ENCODE measurements at places on chromosomes 7 and 10. TPM values are rescaled to one million over a fixed set of nuclear protein-coding genes. Genes with fewer than 3 reads are reported as not detected.

DNA sequence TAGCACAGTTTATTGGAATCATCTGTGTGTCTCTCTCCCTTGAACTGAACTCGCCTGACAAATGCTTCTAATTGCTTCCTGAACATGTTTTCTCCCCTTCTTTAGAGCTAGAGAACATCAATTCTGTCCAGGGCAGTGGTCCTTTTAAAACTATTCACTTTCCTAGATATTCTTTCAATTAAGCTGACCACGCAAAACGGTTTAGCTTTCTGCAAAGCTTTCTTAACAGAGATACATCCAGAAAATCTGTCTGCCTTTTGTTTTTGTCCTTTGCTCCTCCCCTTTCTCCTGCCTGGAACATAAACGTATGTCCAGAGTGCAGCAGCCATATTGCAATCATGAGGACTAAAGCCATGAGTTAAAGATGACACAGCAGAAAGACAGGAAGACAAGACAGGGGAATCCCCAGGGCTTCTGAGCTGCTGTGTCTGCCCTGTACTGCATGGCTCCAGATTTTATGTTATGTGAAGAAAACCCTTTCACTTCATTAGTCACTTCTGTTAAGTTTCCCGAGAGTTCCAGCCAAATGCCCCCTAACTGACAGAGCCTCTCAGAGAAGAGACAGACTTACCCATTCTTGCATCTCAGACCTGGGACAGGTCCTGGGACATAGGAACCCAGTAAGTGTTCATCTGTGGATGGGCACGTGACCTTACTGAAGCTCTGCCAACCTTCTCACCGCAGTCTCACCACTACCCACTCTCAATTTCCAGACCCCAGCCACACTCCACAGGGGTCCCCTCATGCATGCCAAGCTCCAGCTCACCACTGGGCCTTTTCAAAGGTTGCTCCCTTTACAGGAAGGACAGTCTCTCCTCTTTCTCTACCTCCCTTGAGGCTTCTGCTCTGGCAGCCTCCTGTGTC is 35.0 kb upstream of the CPXM2 start:
- DNase-seq, result no peak
- no peaks in the 10 kb centered on the region for H3K27me3 ChIP-seq
- H3K36me3 ChIP-seq, result no peaks in the 10 kb centered on the region
- H3K4me1 ChIP-seq, result peaks cover 6% of the 10 kb centered on the region
- H3K4me3 ChIP-seq, result no peak overlapping the region

DNA sequence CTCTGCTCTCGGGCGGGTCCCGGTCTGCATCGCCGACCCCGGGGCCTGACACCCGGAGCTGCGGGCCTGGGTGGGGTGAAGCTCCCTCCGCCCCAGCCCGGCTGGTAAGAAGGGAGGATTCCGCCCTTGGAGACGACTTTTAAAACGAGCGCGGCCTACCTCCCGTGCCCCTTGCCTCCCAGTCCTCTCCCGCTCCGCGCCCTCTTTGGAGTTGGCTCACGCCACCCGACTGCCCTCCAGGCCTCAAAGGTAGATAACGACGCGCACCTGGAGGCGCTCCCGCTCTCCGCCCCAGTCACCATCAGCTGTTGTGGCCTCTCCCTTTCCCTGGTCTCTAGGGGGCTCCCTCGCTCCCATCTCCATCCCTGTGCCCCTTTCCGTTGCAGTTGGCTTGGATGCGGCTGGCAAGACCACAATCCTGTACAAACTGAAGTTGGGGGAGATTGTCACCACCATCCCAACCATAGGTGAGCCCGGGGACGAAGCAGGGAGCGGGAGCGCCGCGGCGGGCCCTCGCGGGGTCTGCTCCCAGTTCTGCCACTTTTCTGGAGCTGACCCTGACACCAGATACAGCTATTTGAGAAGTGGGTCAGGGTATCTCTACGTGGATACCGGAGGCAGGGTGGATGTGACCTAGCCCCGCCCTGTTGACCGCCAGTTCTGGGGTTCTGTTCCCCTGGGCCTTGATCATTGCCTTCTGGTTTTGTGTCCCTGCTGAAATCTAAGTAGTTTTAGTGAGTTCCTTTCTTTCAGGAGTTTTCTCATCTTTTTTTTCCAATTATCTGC is 679 bp downstream of the ARF5 start:
- peaks cover 38% of the 10 kb centered on the region for H3K4me1 ChIP-seq
- H3K27me3 ChIP-seq, result no peaks in the 10 kb centered on the region
- peak overlapping the region; percentile 84 for H3K27ac ChIP-seq
- H3K36me3 ChIP-seq, result peaks cover 30% of the 10 kb centered on the region

DNA sequence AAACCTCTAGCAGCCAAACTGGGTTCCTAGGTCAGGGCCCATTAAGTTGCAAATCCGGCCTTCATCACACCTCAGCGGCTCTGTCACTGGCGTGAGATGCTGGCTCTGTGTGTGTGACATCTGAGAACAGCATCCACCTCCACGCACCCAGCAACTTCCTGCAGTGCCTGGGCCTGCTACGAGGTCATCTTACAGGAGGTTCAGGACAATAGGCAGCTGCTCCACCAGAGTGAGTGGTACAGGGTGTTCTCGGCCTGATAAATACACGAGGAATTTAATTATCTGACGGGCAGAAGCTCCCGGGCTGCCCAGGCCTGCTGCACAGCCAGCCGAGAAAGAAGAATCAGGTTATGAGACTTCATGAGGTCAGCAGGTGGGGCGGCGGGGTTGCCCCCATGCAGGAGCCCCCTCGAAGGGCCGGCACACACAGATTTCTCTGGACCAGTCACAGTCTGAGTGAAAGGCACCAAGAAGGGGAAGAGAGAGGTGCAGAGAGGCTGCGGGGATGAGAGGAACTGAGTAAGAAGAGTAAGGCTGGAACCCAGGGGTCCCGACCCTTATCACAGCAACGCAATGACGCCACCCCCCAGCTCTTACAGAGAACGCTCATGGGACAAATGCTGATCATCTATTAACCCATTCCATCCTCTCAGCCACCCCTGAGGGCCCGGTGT is 49.3 kb downstream of the CALML3 start:
- H3K27me3 ChIP-seq, result peaks cover 2% of the 10 kb centered on the region
- no peak for DNase-seq
- H3K4me1 ChIP-seq, result peaks cover under 1% of the 10 kb centered on the region
- no peak overlapping the region for H3K4me3 ChIP-seq
- no peak overlapping the region for H3K27ac ChIP-seq

DNA sequence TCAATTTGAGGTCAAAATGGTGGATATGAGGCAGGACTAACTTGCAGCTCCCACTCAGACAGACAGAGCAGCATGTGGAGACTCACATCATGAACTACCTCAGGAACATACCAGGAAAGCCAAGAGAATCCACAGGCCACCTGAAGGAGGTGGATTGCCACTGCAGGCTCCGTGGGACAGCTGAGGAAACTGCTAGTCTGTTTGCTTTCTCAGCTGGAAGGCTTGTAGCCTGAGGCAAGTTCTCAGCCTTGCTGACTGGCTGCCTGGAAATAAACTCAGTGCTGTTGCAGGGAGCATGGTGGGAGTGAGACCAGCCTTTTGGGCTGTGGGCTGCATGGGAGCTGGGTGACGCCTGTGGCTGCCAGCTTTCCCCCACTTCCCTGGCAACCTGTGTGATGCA is 202.9 kb downstream of the ZNF248 start:
- no peaks in the 10 kb centered on the region for H3K4me1 ChIP-seq
- no peak overlapping the region for H3K27ac ChIP-seq
- no peak for DNase-seq
- H3K36me3 ChIP-seq, result no peaks in the 10 kb centered on the region
- no peaks in the 10 kb centered on the region for H3K27me3 ChIP-seq
- no peak overlapping the region for H3K4me3 ChIP-seq

DNA sequence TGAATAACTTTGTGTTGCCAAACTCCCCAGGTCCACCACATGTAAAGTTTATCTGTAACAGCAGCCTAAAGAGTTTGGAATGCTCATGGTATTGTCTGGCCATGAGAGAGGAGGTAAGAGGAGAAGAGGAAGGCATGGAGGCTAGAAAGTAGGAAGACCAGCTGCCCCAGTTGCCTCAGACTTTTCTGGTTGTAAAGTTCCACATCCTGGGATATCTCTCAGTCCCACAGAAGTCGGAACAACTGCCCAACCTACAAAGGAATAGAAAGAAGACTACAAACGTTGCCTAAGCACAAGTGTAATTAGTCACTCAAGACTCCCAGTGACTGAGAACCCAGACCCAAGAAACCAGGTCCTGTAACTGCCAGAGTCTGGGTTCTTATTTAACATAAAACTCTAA is 47.3 kb downstream of the CREB3L2 start:
- peaks cover 11% of the 10 kb centered on the region for H3K36me3 ChIP-seq
- H3K27me3 ChIP-seq, result no peaks in the 10 kb centered on the region
- peaks cover 9% of the 10 kb centered on the region for H3K4me1 ChIP-seq
- DNase-seq, result no peak
- H3K27ac ChIP-seq, result no peak overlapping the region

DNA sequence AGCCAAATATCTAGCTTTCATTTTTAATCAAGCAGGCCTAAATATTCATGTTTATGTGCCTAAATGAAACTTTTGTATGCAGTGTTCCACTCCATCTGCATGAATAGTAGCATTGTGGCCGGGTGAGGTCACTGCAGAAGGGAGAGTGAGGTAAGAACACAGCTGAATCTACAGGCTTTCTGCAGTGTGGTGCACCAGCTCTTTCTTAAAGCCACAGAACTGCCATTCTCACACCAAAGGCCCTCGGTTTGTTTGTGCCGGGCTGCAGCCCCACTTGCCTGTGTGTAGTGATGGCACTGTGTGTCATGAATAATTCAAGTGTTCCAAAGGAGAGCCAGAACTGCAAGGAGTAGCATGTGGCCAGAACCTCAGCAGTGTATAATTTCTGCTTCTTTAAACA is 204.1 kb downstream of the TRIL start:
- no peak overlapping the region for H3K4me3 ChIP-seq
- H3K27ac ChIP-seq, result no peak overlapping the region
- no peaks in the 10 kb centered on the region for H3K36me3 ChIP-seq
- H3K4me1 ChIP-seq, result no peaks in the 10 kb centered on the region
- DNase-seq, result no peak

GRCh38 chr10:91103384-91104192 is 116.9 kb upstream of the PCGF5 start:
- no peaks in the 10 kb centered on the region for H3K36me3 ChIP-seq
- peaks cover 7% of the 10 kb centered on the region for H3K4me1 ChIP-seq
- no peak for DNase-seq
- no peaks in the 10 kb centered on the region for H3K27me3 ChIP-seq
- H3K27ac ChIP-seq, result no peak overlapping the region

GRCh38 chr10:5545426-5545777 is 20.6 kb downstream of the CALML3 start:
- DNase-seq, result no peak
- no peak overlapping the region for H3K4me3 ChIP-seq
- H3K27ac ChIP-seq, result no peak overlapping the region
- H3K36me3 ChIP-seq, result peaks cover 2% of the 10 kb centered on the region
- peaks cover 7% of the 10 kb centered on the region for H3K4me1 ChIP-seq
- peaks cover 14% of the 10 kb centered on the region for H3K27me3 ChIP-seq

- H3K27me3 ChIP-seq, result no peaks in the 10 kb centered on the region
- peak; percentile 52 for DNase-seq
- peak overlapping the region; percentile 82 for H3K4me3 ChIP-seq
- peaks cover 35% of the 10 kb centered on the region for H3K36me3 ChIP-seq
- H3K4me1 ChIP-seq, result peaks cover 32% of the 10 kb centered on the region
Observed at GRCh38 chr7:6637544-6638229, 569 bp downstream of the ZNF316 start.

DNA sequence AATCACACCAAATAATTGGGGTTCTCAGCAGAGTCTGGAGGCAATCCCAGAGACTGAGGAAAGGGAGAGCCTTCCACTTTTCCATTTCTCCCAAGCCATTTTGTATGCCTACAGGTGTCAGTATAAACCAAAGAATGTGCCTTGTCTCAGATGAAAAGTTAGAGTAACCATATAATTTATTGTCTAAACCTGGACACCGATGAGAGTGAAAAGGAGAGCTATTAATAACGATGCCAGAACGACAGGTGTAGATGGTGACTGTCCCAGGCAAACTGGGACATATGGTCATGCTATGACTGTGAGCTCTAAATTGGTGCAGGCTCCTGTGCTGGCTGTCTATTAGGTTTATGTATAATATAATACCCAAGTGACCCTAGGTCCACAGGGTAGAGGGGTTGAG is 219.6 kb downstream of the ARHGAP12 start:
- H3K36me3 ChIP-seq, result peaks cover 10% of the 10 kb centered on the region
- no peak for DNase-seq

- no peak for DNase-seq
- H3K27ac ChIP-seq, result no peak overlapping the region
- no peaks in the 10 kb centered on the region for H3K36me3 ChIP-seq
- no peaks in the 10 kb centered on the region for H3K4me1 ChIP-seq
- H3K27me3 ChIP-seq, result peaks cover 4% of the 10 kb centered on the region
Observed at GRCh38 chr7:131595699-131596098, 39.3 kb upstream of the PODXL start.

DNA sequence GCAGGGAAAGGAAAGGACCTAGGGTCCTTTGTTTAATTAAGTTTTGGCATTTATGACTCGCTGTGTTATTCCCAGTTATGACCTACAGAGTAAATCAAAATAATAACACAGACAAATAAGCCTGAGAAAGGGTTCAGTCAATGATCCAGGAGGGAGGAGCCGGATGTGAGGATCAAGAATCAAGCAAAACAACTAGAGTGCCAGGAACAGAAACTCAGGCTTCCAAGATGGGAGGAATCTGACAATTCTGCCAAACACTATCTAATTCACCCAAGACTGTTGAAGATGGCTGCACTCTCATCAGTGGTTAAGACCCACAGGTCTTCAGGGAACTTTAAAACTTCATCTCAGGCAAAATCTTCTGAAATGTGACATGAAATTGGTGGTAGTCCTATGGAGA is 50.3 kb upstream of the PIP4K2A start:
- no peak for DNase-seq
- H3K27me3 ChIP-seq, result no peaks in the 10 kb centered on the region
- no peaks in the 10 kb centered on the region for H3K36me3 ChIP-seq
- H3K4me1 ChIP-seq, result no peaks in the 10 kb centered on the region
- H3K4me3 ChIP-seq, result no peak overlapping the region

Gene AKR1D1
- not detected for total RNA-seq

Gene MYL10
- total RNA-seq, result not detected

Gene SPDYE8
- not detected for total RNA-seq

Gene PLEKHA1
- 5.2 TPM for total RNA-seq

Gene DNAJC12
- 6.1 TPM for total RNA-seq

Data from activated CD4-positive, alpha-beta memory T cell treated with anti-CD3 and anti-CD28 coated beads, Interleukin-2, amount 10 ng/mL, durations not matched to agents 7 days and 5 days (primary cell).